T-helper 1 cell (primary cell): ENCODE measurements at places on chromosomes 7 and 10.

- DNase-seq: peak; percentile 16
Measured at GRCh38 chr10:13349463-13350274, 1.6 kb upstream of the SEPHS1 start.

GRCh38 chr10:16950656-16951601 is 133.7 kb upstream of the RSU1 start:
- DNase-seq: no peak

- no peak for DNase-seq
Measured at GRCh38 chr10:132294561-132295318, 13.0 kb downstream of the STK32C start.

DNA sequence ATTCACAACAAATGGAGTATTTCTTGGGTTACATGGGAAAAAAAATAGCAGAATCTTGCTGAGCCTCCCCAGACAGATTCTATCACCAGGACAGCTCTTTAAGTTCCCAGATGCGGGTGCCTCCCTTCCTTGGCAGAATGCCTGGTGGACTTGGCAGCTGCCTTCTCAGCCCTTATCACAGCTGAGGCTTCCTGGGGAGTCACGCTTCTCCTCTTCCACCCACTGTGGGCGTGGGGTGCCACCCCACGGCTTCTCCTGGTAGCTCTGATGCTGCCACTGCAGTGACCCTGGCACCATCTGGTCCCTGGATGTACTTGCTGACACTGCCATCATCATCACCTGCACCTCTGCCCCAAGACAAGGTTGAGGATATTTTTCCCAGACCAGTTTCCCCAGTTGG is 16.2 kb upstream of the NME8 start:
- peak; percentile 6 for DNase-seq

DNA sequence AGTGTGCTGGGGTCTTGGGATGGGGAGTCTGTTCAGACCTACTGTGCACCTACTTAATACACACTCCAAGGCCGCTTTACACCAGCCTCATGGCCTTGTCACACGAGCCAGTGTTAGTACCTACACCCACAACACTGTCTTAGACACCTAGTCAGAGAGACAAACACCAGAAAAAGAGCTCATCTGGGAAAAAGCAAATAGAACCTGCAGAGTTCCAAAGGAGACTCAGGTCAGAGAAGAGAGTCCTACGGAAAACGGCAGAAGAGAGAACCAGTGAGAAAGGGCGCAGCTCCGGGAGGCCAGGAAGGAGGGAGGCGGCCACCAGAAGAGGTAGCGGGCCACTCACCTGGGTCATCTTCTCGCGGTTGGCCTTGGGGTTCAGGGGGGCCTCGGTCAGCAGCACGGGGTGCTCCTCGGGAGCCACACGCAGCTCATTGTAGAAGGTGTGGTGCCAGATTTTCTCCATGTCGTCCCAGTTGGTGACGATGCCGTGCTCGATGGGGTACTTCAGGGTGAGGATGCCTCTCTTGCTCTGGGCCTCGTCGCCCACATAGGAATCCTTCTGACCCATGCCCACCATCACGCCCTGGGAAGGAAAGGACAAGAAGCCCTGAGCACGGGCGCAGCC is 105.3 kb upstream of the TNRC18 start:
- DNase-seq: no peak

GRCh38 chr7:10268034-10268433 is 705.6 kb upstream of the PHF14 start:
- DNase-seq: no peak

GRCh38 chr7:112212571-112212970 is 6.1 kb downstream of the ZNF277 start:
- no peak for DNase-seq

GRCh38 chr10:72096115-72097000 is 8.0 kb upstream of the SPOCK2 start:
- DNase-seq: no peak

GRCh38 chr10:46255801-46256747 is 30.7 kb upstream of the ANTXRL start:
- DNase-seq: peak; percentile 25
